ENCODE measurements at places on chromosomes 3 and 15.

DNA sequence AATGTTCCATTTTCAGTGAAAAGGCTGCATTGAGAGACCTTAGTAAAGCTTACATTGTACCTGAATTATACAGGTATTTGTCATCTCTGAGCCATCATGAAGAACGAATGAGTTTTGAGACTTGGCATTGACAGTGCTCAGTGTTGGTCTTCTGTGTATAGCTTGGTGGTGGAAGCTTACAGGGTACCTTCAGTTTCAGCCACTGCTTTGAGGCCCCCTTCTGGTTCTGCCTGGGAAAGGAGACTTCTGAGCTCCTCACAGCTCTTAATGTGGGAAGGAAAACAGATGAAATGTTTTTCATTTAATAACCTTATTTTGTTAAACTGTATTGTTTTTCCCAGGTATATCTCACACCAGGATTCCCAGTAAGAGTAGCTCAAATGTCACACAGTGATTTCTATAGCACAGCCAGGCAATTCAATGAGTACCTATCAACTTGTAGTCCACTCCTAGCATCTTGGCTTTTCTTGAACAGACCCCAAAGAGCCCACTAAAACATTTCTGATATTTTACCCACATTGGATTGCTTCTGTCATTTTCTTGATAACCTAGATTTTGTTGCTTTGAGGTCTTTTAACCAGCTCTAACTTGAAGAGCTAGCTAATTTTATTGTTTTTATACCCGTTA lies 5.6 kb downstream of the SERPINI1 start:
- no peak for DNase-seq

- DNase-seq, result no peak
Observed at GRCh38 chr3:189235214-189235613, 63.4 kb downstream of the TPRG1 start.

DNA sequence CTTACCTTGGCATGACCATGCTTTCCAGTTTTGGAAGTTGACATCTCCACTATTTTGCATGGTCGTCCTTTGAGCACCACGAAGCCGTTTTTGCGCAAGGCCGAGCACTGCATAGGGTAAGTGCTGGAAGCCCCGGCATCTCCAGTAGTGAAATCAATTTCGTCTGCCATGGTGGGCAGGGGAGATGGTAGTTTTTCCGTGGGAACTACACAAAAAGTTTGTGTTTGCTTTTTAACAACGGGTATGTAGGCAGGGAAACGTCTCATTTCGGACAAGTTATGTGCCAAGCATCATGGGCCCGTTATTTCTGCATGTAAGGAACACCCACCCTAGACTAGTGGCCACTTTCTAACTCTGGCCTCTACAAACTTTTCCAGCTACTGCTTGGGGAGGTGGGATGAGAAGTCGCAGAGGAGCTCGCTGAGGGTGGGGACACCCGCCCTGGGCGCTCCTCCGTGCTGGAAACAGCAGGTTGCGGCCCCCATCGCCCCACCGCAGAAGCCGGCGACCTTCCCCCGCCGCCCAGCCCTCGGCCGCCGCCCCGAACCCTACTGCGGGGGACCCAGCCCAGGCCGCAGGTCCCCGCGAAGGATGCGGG lies 701 bp downstream of the EIF5A2 start:
- DNase-seq, result no peak

DNA sequence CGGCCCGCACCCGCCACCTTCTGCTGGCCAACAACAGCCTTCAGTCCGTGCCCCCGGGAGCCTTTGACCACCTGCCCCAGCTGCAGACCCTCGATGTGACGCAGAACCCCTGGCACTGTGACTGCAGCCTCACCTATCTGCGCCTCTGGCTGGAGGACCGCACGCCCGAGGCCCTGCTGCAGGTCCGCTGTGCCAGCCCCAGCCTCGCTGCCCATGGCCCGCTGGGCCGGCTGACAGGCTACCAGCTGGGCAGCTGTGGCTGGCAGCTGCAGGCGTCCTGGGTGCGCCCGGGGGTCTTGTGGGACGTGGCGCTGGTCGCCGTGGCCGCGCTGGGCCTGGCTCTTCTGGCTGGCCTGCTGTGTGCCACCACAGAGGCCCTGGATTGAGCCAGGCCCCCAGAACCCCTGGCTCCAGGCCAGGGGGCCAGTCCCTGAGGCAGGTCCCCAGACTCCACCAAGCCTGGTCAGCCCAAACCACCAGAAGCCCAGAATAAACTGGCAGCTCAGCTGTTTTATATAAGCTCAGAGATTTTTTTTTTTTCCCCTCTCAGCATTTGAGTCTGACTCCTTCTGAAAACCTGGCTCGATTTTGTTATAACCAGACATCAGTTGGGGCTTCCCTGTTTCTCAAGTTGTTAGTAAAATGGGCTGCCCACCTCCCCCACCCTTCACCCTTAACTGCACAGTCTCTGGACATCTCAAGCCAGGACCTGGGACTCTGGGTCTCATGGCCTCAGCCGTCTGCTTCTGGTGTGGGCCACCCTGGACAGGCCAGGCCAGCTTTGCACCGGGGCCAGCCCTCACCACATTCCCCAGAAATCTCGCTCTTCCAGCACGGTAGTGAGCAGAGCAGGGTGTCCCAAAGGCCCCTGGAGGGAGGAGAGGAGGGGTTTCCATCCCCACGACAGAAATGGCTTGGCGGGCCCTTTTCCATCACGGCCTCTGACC lies 1.6 kb downstream of the GP9 start:
- DNase-seq, result no peak

- no peak for DNase-seq
Observed at GRCh38 chr3:159301961-159302360, 500.1 kb downstream of the MFSD1 start.

DNA sequence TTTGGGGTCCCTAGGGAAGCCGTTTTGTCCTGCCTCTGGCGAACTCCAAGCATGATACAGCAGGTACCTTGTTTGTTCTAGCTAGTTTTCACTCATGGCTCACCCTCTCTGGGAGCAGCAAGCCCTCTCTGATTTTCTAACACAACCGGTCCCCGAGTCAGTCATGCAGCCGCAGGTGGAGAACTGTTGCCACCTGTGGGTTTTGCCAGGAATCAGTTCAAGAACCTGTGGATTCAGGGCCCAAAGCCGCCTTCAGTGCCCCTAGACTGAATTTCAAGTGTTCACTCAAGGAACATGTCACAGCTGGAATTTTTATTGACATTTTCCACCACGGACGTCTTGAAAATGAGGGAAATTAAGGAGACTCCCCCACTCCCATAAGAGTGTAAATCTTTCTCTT lies 13.3 kb upstream of the LRRK1 start:
- no peak for DNase-seq

- no peak for DNase-seq
Observed at GRCh38 chr15:63466378-63467192, 37.8 kb upstream of the USP3 start.

- no peak for DNase-seq
Observed at GRCh38 chr15:98866511-98866910, 141.1 kb downstream of the PGPEP1L start.

DNA sequence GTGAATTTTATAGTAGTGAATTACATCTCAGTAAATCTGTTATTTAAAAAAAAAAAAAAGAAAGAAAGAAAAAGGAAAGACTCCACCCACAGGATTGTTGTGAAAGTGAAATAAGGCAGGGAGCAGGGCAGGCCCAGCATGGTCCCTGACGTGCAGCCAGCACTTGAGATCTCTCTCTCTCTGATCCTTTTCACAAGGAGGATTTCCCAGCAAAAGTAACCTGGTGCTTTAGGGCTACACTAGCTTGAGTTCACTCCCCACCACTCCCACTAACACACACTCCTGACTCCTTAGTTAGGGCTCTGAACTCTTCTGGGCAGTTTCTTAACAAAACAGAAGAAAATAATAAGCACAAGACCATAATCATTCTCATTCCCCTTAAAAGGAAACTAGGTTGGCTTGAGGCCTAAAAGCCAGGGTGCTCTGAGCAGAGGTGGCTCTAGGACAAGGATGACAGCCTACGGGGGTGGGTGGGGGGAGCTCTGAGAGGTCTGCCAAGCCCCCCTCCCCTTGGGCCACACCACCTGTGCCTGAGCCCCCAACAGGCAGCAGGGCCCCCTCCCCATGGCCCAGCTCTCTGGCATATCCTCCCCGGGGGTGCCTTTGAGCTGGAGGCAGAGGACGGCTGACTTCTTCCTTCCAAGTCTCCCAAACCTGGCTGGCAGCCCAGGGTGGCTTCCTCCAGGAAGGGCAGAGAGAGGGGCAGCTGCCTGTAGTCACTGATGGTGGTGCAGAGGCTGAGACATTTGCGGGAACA lies 856 bp downstream of the TMEM40 start:
- no peak for DNase-seq

GRCh38 chr3:52456169-52456799 lies 880 bp downstream of the NISCH start:
- DNase-seq, result no peak

Measured in activated CD8-positive, alpha-beta memory T cell treated with anti-CD3 and anti-CD28 coated beads for 4 hours (primary cell).